ENCODE measurements at places on chromosomes 2 and 18.
A peak's percentile ranks its signal among the peaks of the same experiment; 100 is the strongest.

DNA sequence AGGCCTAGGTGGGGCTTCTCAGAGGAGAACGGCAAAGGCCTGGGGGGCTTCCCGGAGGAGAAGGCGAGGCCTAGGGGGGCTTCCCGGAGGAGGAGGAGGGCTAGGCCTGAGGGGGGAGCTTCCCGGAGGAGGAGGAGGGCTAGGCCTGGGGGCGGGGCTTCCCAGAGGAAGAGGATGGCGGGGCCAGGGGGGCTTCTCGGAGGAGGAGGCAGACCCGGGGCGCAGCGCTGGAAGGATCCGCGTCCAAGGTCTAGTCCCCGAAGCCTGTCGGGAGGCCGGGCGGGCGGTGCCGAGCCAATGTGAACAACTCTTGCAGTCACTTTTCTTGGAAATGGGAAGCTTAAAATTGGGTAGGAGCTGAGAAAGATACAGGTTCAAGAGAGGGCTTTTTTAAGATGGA lies 30.0 kb upstream of the TUBA3D start:
- no peak for DNase-seq

DNA sequence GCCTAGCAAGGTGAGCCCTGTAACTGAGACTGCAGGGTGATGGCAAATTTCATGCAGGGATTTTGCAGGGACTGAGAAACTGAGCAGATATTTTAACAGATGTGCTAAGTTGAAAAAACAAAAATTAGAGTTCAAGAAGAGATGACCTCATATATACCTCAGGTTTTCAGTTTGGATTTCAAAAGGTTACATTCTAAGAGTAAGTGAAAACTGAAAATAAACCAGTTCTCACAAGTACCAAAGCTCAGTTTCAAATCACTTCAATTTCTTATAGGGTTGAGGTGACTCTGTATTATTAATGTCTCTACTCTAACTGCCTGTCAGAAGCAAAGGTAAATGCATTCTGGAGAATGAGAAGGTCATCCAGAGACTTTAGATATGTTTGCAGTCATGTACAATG lies 237.4 kb upstream of the VRK2 start:
- no peak for DNase-seq

GRCh38 chr2:67625178-67625577 lies 228.0 kb downstream of the ETAA1 start:
- no peak for DNase-seq

GRCh38 chr18:3877678-3878077 lies 427.7 kb downstream of the TGIF1 start:
- no peak for DNase-seq

GRCh38 chr2:219186754-219187456 lies 8.8 kb downstream of the RETREG2 start:
- DNase-seq: no peak

GRCh38 chr2:119753041-119753929 lies 6.4 kb upstream of the PTPN4 start:
- DNase-seq: no peak

DNA sequence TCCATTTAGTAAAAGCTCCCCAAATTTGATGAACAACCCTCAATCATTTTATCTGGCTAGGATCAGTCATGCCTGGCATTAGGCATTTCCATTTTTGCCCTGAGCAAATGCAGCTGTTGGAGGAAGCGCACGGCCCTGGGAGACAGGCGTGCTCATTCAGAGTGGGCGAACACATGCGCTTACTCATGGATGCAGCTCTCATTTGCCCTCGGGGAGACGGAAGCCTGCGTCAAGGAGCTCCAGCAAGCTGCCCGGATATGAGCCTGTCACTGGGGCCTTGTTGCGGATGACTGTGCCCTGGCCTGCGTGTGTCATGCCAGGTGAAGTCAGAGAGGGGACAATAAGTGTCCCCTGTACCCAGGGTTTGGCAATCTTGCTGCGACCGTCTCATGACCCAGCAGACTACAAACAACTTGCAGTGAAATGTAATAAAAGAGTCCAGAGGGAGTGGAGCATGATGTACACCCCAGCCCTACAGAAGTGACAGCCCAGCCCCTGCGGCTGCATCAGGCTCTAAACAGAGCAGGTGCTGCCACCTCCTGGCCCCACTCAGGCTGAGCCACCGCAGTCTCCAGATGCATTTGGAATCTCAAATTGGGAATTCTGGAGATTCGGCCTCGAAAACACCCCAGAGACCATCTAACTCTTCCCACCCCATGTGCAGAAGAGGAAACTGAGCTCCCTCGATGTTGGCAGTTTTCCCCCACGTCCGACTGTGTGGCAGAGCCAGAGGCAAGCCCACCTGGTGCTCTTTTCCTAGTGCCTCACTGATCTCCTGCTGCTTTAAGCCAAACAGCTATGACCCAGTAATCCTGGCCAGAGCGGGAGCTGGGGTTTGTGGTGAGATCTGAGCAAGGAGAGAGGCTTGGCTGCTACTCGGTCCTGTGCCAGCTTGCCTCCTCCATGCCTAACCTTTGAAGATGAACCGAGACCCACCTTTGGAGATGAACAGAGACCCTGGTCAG lies 105.0 kb upstream of the ALK start:
- DNase-seq: peak; percentile 44

- no peak for DNase-seq
Measured at GRCh38 chr18:2303517-2304238, 267.6 kb downstream of the METTL4 start.

DNA sequence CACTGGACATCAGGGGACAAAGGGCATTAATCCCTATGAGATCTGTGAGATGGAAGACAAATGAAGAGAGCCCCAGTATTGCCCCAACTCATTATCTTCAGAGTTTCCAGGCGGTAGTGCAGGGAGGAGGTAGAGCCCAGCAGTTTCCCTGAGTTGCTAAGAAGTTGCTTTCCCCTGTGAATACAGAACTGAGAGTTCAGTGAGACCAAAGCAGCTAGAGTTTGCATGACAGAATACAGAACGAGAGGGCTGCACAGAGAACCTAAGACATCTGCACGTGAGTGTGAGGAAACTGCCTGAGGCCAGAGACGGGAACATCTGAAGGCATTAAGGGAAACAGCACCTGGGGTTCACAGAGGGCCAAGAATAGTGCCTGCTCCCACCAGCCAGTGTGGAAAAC lies 18.1 kb upstream of the PGAP1 start:
- no peak for DNase-seq

GRCh38 chr2:223389624-223390023 lies 212.5 kb downstream of the SCG2 start:
- DNase-seq: no peak

DNA sequence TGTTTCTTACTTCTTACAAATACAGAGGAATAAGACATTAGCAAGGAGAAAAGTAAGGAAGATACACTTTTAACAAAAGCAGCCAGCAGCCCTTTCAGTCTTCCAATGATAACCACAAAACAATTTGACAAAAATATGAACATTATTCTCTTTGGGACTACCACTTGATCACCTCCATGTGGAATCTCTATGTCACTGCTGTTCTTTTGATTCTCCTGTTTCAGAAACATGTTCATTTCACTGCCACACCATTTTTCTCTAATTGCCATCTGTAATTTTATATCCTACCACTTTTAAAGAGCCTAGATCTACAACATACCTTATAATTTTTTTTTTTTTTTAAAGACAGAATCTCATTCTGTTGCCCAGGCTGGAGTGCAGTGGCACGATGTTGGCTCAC lies 10.9 kb downstream of the INO80D start:
- DNase-seq: no peak

DNA sequence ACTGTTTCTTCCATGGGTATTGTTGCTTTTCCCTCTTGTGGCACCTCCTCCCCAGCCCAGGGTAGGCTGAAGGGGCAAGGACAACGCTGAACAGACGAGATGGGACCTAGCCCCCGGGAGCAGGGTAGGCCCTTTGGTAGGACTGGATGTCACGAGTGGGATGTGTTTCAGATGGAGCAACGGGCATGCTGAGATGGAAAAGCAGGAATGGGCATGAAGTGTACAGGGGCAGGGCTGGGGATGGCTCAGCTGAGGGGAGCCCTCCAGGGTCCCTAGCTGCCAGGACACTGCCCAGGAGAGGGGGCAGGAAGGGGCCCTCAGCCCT lies 33.4 kb downstream of the ARHGEF4 start:
- no peak for DNase-seq

DNA sequence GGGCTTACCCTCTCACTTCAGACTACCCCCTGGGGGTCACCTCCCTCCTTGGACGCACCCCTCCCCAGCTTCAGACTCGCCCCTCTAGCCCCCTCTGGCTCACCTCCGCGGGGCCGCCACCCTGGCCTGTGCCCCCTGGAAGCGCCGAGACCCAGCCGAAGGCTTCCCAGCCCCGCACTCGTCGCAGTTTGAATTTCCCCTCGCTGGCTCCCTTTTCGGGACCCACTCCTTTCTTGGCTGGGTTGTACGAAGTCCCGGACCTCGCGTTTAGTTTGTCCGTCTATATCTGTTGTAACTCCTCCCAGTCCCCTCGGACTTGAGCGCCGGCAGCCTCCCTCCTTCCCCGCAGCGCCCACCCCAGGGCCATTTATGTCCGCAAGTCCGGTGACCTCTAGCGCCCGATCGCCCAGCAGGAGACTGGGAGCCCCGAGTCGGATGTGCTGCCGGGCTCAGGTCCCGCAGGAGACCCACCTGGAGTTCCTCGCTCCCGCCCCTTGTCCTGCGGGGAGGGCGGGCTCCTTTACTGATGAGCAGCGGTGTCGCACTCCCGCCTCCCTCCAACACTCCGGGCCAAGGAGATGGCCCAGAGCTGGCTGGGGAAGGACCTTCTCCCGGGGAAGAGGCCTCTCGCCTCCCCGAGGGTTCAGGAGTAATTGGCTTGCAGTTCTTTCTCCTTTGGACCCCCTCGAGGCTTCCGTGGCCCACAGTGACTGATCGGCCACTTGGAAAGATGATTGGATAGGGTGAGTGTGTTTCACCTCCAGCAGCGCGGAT lies 692 bp upstream of the RAX start:
- DNase-seq: no peak

DNA sequence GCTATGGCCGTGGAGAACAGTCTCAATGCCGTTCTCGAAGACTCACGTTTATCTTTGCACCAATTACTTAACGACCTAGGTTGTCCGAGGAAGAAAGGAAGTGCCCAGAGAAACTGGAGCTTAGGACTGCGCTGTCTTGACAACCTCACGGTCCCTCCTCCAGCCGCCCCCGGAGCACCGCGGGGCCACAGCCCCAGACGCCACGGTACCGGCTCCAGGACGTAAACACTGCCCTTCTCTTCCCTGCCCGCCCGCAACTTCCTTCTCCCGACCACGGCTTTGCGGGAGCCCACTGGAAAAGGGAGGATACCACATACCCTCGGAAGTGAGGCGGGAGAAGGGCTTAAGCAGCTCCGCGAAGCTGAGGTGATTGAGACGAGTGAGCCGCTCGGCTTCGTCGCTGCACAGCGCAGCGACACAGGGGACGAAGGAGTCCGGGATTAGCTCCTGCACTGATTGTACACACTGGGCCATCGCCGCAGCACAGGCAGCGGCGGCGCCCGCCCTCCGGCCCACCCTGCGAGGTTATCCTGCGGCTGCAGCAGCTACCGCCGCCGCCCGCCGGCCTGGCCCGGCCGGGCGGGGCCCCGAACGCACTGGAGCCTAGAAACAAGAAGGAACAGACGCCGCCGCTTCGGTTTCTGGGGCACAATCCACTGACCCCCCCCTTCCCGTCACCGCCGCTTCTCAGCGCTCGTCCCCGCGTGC lies 483 bp downstream of the TRAPPC8 start:
- DNase-seq: no peak

DNA sequence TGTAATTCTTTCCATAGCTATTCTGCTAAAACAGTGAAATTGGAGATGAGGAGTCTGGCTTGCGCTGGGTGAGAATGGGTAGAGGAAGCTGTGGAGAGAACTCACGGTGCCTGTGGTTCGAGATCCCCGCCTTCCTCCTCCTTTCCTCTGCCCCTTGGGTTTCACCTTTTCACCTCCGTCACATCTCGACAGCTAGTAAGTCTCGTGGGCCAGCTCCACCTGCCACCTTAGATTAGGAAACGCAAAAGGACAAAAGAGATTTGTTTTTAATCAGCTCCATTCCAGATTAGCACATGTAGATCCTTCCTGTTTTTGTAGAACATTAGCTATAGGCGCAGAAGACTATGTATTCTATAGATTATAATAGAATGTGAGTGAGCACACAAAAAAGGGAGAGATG lies 20.6 kb downstream of the TRIB2 start:
- no peak for DNase-seq

GRCh38 chr18:59140302-59140885 lies 710 bp downstream of the SEC11C start:
- DNase-seq: no peak

DNA sequence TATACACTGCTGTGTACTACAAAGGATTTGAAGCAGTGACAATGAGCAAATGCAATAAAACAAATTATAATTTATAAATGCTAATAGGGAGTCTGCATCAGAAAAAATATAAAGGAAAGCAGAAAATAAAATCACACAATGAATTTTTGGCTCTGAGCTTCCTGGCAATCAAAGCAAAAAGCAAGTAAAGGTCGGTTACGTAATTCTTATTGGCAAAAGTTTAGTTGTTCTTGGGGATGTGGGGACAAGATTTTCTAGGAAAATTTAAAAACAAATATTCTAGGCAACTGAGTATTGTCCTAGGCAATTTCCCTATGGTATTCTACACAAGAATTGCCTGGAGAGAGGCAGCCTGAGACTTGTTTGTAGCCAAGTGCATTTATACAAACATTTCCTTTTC lies 1.8 kb downstream of the ORC2 start:
- DNase-seq: no peak

GRCh38 chr2:196335221-196335634 lies 163.8 kb upstream of the STK17B start:
- peak; percentile 52 for DNase-seq

Measured in BJ (cell line).